ENCODE measurements at places on chromosomes 16 and 17.

GRCh38 chr17:55961386-55961785 is 191.9 kb upstream of the ANKFN1 start:
- no peak for DNase-seq

DNA sequence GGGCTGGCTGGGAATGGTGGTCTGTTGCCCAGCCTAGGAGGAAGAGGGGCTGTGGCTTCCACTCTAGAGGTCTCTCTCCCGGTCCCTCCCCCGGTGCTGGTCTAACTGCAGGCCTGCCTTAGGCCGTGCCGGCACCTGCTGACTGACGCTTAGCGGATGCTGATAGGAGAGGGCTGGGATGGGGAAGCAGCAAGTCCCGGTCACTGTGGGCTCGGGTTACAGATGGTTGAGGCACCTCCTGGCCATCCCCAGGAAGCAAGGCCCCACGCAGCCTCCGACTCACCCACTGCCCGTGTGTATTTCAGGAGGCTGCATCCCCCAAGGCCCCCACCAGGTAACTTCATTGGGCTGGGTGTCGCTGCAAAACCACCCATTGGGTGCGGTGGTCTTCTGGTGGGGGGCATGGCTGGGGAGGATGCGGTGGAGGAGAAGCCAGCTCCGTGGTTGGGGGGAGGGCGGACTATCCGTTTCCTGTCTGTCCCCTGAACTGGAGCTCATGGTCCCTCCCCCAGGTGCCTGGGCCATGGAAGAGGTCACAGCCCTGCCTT is 278.9 kb downstream of the SEC14L1 start:
- DNase-seq: no peak

- no peak for DNase-seq
Observed at GRCh38 chr17:71447644-71448043, 673.2 kb upstream of the SOX9 start.

DNA sequence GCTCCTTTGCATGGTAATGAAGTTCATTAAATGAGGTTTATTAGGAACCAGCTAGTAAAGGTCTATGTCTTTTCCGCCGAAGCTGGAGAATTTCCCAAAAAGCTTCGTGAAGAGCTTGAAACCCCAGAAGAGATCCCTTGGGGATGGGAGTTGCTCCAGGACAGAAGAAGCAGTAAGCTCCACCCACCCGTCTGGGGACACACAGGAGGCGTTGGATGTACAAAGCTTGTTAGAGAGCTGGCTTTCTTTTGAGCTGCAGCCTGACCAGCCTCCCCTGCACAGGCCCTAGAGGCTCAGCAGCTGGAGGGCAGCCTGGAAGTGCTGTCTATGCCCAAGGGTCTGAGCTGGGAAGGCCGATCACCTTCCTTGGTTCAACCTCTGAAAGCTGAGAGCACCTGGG is 147.4 kb upstream of the SDK2 start:
- no peak for DNase-seq

- DNase-seq: no peak
Observed at GRCh38 chr16:10610499-10611184, 30.2 kb upstream of the EMP2 start.

- DNase-seq: peak; percentile 80
Observed at GRCh38 chr16:85334718-85335583, 222.7 kb upstream of the CIBAR2 start.

- no peak for DNase-seq
Observed at GRCh38 chr17:52979921-52980320, 821.4 kb upstream of the CA10 start.

DNA sequence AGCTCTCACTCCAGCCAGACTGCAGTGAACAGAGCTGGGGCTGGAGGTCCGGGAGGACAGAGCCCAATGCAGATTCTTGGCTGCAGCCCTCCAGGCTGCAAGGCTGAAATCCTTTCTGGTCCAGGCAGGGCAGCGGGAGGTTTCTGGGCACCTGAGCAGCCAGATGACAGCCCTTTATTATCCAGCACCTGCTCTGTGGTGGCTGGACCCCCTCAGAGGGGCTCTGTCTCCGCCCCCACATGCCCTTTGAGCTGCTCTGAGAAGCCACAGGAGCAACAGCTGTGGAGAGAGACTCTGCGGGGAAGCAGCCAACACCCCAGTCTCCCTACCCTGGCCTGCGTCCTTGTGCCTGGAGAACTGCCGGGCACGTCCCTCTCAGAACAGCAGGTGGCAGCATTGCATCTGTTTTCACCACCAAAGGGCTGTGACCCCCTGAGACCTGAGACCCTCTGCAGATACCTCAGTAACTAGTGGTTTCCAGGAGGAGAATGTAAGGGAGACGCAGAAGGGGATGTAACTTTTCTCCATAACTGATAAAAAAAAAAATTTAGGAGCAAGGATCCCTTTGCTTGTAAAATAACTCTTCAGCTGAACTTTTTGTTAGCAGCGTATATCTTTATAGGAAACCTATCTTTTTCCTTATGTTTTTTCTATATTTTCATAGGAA is 3.7 kb upstream of the CNP start:
- DNase-seq: peak; percentile 79

DNA sequence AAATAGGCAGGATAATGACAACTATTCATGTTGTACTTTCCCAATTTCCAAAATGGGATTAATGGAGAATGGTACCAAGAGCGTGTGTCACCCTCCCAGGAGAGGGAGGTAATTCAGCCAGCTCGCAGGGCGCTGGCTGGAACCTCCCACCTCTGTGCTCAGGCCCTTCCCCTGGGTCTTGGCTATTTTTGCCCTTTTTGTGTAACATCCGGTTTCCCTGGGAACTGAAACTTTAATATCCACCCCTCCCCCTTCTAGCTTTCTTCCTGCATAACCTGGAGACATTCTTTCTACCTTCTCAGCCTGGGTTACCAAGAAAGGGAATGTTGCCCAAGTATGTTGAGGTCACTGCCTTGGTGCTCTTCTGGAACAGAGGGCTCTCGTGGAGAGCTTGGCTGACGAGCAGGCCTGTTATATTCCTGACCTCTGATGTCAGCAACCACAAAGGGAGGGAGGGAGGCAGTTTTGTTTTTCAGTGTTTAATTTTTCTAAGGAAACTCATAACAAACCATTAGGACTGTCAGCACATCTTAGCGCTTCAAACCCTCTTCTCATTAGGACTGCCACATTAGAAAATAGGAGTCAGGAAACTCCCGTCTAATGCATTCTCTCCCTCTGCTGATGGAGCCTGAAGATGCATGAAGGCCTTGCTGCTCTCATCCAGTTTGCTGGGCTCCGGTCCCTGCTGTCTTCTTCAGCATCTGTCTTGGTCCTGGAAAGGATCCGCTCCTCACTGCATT is 25.6 kb downstream of the ITGB3 start:
- peak; percentile 78 for DNase-seq
